ENCODE measurements at places on chromosomes 1 and 21.

GRCh38 chr1:161222175-161223019, 1.0 kb downstream of the APOA2 start:
- no peak for DNase-seq

GRCh38 chr1:116224111-116224510, 112.9 kb downstream of the MAB21L3 start:
- DNase-seq = no peak

DNA sequence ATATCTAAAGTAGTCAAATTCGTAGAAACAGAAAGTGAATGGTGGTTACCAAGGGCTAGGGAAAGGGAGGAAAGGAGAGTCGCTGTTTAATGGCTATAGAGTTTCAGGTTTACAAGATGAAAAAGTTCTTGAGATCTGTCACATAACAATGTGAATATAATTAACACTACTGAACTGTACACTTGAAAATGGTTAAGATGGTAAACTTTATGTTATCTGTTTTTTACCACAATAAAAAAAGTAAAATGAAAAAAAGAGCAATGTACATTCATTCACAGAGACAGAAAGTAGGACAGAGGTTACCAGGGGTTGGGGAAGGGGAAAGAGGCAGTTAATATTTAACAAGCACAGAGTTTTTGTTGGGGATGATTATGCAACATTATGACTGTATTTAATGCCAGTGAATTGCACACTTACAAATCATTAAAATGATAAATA, 53.3 kb upstream of the SEC16B start:
- DNase-seq = no peak

GRCh38 chr1:195376190-195376589, 1232.0 kb downstream of the KCNT2 start:
- DNase-seq = no peak

- no peak for DNase-seq
Observed at GRCh38 chr1:229436201-229436600, 2.3 kb upstream of the ACTA1 start.

DNA sequence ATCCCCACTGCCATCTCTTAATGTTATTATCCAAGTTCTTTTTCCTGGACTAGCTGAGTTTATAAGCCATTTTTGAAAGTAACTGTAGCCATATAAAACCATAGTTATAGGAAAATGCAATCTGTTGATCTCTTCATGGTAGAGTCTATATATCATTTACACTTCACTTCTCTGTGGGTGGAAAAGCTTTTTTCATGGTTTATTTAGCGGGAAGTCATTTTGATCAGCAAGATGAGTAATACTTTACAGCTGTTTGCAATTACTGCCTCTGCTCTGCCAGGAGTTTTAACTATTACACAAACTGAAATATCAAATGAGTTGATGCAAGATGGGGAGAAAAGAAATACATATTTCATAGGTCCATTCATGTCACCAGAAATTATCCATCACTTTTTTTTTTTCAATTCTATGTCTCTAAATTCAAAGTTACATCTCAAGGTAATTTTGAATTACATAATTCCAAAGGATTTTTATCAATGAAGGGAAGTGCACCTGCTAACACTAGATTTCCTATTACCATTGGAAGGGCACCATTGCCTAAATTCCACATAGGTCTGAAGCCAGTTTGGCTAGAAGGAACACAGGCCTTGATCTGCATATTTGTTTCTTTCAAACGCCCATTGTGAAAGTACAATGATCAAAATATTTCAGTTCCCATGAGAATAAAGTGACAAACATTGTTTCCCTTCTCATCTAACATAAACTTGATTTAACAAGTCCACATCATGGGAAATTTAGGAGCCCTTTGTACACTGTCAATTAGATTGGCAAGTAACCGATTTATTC, 296.7 kb downstream of the ZNF326 start:
- DNase-seq = no peak

DNA sequence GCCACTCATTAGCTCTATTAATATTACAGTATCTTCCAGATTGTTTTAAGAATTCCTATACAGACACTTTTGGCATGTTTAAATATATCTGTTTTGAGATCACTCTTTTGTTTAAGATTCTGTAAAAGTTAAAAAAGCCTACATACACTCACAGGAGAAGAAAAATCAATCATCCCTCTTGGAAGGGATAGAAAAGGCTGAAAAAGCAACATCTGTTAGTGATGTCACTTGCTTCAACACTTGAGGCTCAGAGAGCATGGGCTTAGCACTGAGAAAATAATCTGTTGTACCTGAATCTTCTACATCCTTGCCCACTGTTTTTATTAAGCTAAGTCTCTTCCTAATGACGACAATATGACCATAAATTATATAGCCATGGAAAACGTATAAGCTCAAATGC, 127.0 kb downstream of the ZP4 start:
- no peak for DNase-seq

All from AG08396 (cell line).